NCI-H1436 treated with DMSO at 0.1 percent for 48 hours (cell line): ENCODE measurements at places on chromosomes 1 and 21.

- no peak for DNase-seq
These were observed 474.4 kb downstream of the SETD4 start for GRCh38 chr21:35585878-35586277.

- DNase-seq = no peak
These were observed 32.1 kb upstream of the LRIG2 start for GRCh38 chr1:113040718-113041412.

- no peak for DNase-seq
These were observed 1352.7 kb downstream of the AMY1C start for GRCh38 chr1:105102371-105102770.

GRCh38 chr1:57157818-57158603 lies 192.2 kb upstream of the C8B start:
- no peak for DNase-seq

DNA sequence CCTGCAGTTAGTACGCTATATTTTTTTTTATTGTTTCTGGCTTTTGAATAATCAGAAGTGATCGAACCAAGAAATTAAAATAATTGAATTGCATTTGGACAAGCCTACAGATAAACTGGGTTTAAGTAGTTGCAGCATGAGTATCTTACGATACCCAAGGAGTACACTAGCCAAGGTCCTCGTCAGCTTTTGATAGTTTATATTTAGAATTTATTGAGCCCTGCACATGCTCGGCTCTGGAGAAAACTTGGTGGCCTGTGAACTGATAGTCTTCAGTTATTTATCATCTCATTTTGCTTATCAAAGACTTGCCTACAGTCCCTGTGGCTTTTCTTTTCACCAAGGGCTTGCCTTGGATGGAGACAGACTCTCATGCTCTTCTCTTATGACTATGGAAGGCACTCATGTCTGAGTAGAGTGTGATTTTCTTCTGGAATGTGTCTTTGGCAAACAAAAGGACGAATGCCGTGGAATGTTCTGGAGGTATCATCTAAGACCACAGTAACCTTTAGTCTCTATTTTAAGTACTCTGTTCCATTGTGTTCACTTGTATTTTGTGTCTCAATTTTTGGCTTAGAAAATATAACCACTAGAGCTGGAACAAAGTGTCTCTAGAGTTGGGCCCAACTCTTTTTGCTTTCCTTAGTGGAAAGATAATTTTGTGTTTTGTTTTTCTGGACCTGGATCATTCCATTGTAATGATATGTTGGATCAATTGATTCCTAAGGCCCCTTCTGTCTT lies 35.9 kb downstream of the BCL9 start:
- no peak for DNase-seq

DNA sequence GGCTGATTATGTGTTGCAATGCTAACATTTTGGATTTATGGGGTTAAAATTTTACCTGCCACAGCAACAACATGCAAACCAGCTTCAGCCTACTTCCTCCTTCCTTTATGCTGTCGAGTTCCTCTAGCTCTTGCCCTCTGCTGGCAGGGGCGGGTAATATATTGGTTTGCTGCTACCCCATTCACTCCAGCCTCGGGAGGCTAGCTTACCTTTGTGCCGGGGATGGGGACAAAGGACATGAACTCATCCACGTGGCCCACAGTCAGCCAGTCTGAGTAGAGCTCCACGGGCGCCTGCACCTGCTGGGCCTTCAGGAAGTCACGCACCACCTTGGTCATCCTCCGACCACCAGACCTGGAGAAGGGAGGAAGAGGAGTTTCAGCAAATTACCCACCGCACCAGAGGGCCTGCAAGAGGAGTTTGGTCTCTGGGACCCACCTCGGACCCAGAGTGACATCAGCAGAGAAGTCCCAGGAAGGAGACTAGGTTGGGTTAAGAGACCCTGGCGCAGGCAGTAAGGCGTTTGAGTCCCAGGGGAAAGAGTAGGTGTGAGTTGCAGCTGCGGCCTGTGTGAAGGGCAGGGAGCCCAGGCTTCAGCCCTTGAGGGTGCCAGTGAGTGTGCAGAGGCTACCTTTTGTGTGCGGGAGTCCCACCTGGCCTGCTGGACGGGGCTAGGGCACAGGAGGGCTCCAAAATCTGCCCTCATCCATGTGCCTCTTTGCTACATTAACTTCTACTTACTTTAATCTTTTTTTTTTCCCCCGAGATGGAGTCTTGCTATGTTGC lies 21.8 kb upstream of the SDHB start:
- no peak for DNase-seq

DNA sequence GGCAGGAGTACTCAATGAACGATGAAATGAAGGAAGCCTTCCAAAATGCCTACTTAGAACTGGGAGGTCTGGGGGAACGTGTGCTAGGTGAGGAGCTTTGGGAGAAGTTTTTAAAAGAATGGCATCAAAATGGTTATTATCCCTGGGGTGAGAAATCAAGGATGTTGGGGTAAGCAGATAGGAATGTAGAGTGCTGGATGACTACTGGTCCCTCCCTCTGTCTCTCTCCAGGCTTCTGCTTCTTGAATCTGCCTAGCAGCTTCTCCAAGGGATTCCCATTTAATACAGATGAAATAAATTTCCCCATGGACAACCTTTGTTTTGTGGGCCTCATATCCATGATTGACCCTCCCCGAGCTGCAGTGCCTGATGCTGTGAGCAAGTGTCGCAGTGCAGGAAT lies 19.0 kb upstream of the CASQ1 start:
- no peak for DNase-seq

GRCh38 chr1:51265618-51266017 lies 29.5 kb downstream of the RNF11 start:
- no peak for DNase-seq

DNA sequence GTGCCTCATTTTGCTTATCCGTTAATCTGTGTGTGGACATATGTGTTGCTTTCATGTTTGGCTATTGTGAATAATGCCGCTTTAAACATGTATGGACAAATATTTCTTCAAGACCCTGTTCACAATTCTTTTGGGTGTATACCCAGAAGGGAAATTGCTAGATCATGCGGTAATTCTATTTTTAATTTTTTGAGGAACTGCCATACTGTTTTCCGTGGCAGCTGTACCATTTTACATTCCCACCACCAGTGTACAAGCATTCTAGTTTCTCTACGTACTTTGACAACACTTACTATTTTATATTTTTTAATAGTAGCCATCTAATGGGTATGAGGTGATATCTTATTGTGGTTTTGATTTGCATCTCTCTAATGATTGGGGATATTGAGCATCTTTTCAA lies 7.1 kb upstream of the NID1 start:
- DNase-seq = no peak

DNA sequence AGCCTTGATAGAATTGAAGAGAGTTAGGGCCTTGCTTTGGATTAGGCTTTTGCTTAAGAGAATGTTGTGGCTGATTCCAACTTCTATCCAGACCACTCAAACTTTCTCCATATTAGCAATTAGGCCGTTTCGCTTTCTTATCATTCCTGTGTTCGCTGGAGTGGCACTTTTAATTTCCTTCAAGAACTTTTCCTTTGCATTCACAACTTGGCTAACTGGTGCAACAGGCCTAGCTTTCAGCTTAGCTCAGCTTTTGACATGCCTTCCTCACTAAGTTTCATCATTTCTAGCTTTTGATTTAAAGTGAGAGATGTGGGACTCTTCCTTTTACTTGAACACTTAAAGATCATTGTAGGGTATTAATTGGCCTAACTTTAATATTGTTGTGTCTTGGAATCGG lies 183.6 kb upstream of the L1TD1 start:
- DNase-seq = no peak

GRCh38 chr21:46610018-46610701 lies 5.3 kb upstream of the S100B start:
- DNase-seq = no peak

GRCh38 chr1:205652984-205653383 lies 21.2 kb upstream of the ELK4 start:
- DNase-seq = no peak

DNA sequence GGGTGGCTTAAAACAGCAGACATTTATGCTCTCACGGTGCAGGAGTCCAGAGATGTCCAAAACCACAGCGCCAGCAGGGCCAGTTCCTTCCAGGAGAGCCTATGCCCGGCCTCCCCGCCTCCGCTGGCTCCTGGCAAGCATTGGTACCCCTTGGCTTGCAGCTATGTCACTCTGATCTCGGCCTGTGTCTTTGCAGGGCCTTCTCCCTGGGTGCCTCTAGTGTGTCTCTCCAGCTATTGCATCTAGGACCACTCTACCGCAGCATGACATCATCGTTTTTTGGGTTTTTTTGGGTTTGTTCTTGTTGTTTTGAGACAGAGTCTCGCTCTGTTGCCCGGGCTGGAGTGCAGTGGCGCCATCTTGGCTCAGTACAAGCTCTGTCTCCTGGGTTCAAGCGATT lies 197.6 kb upstream of the VAMP3 start:
- DNase-seq = no peak

DNA sequence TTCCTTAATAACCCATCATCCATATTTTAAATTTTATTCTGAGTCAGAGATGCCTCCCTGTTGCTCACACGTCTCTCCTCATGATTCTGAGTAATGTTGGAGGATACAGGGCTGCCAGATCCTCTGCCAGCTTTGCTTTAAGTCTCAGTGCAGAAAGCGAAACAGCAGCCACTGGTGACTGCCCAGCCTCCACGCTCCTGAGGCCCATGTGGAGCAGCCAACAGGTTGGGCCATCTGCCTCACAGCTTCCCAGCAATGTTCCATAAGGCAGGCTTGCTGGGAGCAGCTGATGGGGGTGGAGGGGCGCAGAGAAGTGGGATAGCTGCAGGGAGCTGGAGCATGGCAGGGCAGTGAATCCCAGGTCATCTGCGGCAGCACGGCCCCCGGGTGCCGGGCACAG lies 104.2 kb downstream of the IGSF21 start:
- DNase-seq = no peak
